Activated CD4-positive, alpha-beta memory T cell treated with anti-CD3 and anti-CD28 coated beads for 36 hours (primary cell): ENCODE measurements at places on chromosomes 4 and X. TPM values are rescaled to one million over a fixed set of nuclear protein-coding genes. Genes with fewer than 3 reads are reported as not detected.
A peak's percentile ranks its signal among the peaks of the same experiment; 100 is the strongest.

DNA sequence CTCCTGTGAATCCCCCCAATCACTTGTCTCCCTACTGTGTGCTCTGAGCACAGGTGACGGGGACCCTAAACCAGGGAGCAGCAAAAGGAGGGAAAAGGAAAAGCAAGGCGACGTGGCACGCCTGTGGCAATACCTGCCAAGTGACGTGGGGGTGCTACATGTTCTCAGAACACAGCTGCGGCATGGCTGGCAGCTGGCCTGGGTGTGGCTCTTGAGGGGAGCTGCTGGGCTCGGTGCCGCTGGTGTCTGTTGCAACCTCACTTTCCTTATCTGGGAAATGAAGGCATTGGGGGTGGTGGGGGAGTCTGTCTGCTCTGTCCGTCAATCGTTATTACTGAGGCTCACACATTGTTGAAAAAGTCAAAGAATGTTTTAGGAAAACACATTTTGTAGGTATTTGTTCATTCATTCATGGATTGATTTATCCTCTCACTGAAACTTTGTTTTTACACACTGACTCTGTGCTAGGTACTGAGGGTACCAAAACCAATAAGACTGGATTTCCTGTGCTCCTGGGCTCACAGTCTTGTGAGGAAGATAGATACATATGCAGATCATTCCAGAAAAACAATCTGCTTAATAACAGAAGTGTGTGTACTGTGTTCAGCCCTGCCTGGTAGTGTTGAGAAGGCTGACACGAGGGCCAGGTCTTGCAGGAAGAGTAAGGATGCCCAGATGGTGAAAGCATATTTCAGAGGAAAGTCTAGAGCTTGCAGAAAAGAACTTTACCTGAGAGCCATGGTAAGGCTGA, 217.6 kb downstream of the PTTG2 start:
- H3K27me3 ChIP-seq, result no peaks in the 10 kb centered on the region
- H3K27ac ChIP-seq, result peak overlapping the region; percentile 63
- H3K4me1 ChIP-seq, result peaks cover 54% of the 10 kb centered on the region
- H3K4me3 ChIP-seq, result peak overlapping the region; percentile 20
- DNase-seq, result peak; percentile 58
- no peaks in the 10 kb centered on the region for H3K36me3 ChIP-seq

DNA sequence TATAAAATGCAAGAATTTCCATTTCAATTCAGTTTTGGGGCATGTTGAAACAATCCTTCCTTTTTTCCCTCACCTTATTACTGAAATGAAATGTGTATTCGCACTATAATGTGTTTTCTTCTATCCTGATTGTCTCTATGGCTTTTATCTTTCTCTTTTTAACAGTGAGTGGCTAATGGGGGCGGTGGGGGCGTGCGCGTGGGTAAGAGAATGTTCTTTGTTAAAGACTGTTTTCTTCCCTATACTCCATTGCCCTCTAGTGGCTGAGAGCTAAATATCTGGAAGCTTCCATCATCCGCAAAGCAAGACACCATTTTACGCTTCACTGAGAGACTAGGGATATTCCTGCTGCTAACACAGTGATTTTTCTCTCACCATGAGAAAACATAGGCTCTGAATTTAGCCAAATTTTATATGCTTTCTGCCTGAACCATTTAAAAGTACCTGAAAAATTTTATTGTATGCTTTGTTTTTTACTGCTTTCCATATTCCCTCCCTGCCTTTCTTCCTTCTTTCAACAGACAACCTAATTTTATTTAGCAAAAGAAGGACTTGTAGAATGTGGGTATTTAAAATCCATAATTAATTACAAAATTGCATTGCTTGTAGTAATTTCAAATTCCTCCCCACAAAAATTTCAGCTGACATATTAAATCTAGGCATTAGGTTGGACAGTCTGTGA, 194.0 kb downstream of the GASK1B start:
- H3K27ac ChIP-seq, result no peak overlapping the region
- peak; percentile 23 for DNase-seq
- peaks cover 4% of the 10 kb centered on the region for H3K27me3 ChIP-seq
- no peak overlapping the region for H3K4me3 ChIP-seq
- H3K36me3 ChIP-seq, result no peaks in the 10 kb centered on the region

DNA sequence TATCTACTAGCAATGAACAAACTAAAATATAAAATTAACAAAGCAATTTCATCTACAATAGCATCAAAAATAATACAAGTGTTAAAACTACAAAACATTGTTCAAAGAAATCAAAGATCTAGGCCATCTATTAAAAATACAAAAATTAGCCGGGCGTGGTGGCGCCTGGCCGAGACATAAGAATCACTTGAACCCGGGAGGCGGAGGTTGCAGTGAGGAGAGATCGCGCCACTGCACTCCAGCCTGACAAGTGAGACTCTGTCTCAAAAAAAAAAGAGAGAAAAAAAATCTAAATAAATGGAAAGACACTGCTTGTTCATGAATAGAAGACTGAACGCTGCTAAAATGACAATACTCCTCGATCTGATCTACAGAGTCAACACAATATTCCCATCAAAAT, 139.2 kb downstream of the RBM47 start:
- no peaks in the 10 kb centered on the region for H3K4me1 ChIP-seq
- no peak overlapping the region for H3K27ac ChIP-seq
- H3K27me3 ChIP-seq, result peaks cover 4% of the 10 kb centered on the region

DNA sequence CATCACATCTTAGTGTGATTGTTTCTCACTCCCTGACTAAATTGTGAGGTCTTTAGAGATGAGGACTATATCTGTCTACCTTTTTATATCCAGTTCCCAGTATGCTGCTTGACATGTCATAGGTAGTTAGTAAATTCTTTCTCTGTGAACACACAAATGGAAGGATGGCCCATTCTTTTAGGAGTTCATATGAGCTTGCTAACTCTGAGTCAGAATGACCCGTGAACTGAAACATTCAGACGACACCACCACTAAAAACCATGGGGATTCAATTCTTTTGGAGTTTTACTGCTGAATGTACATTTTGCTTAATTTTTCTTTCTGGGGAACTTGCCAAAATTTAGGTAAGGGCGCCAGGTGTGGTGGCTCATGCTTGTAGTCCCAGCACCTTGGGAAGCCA, 13.9 kb downstream of the OFD1 start:
- H3K4me3 ChIP-seq, result no peak overlapping the region
- H3K36me3 ChIP-seq, result peaks cover 27% of the 10 kb centered on the region
- DNase-seq, result no peak
- no peak overlapping the region for H3K27ac ChIP-seq

DNA sequence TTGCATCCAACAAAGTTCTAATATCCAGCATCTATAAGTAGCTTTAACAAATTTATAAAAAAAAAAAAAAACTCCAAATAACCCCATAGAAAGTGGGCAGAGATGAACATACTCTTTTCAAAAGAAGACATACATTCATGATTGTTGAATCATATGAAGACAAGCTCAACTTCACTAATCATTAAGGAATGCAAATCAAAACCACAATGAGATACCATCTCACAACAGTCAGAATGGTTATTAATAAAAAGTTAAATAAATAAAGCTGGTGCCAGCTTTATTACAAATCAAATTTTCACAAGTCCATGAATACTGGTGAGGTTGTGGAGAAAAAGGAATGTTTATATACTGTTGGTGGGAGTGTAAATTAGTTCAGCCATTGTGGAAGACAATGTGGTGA, 592.0 kb downstream of the IQCM start:
- no peak overlapping the region for H3K27ac ChIP-seq
- no peaks in the 10 kb centered on the region for H3K27me3 ChIP-seq
- H3K36me3 ChIP-seq, result no peaks in the 10 kb centered on the region
- DNase-seq, result no peak
- no peak overlapping the region for H3K4me3 ChIP-seq

DNA sequence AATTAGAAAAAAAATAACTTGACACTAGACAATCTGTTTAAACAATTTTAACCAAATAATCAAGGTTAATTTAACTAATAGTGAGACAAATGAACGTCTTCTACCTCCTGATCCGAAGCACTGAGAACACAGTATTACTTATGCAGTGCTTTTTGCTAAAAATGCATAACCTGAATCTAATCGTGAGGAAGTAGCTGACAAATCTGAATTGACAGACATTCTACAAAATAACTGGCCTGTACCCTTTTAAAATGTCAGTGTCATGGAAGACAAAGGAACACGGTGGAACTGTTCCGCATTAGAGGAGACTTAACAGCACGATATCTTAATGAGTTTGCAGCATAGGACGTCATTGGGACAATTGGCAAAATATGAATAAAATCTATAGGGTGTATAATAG, 631.2 kb upstream of the ZFP42 start:
- no peaks in the 10 kb centered on the region for H3K4me1 ChIP-seq
- no peak overlapping the region for H3K27ac ChIP-seq
- H3K4me3 ChIP-seq, result no peak overlapping the region
- no peaks in the 10 kb centered on the region for H3K36me3 ChIP-seq
- DNase-seq, result no peak

DNA sequence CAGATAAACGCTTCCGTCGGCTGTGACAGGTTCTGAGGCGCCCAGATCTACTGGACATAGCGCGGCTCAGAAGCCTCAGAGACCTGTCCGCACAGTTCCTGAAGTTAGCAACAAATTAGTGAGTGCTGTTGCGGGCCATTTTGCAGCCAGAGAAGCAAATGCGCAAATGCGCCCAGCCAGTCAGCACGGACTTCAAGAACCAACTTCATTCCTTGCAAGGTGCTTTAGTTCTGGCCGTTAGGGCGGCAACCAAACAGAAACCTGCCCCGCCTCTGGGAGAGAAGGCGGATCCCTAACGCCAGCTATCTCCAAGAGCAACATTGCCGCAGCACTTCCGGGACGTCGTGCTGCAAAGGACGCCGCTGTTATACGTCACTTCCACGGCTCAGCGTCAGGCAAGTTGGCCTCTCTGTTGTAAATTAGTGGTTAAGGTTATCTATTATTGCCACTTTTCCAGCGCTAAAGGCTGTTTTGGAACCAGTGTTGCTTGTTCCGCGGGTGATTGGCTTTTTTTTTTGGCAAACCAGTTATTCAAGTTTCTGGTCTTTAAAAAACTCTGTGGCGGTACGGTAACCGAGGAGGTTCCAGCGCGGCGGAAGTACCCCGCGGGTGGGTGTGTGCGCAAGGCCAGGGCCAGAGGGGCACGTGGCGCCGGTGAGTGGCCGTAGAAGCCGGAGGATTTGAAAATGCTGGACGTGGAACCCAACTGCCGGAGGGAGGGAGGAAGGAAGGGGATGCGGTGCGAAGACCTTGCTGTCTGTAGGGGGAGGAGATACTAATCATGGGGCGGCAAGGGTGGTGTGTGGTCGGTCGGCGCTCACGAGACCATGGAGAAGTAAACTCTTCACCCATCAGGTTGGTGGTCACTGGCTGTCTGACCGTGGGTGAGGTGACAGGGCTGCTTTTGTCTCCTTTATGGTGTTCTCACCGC, at the start of gene GAR1:
GAR1 (plus strand) TSS at position 612 of the 931 bp plus-strand sequence. CDS start 403 bp downstream, outside the sequence.
- peaks cover 39% of the 10 kb centered on the region for H3K4me1 ChIP-seq
- H3K36me3 ChIP-seq, result peaks cover 34% of the 10 kb centered on the region
- peak within 1 kb of the TSS; percentile 99 for H3K4me3 ChIP-seq
- no peaks in the 10 kb centered on the region for H3K27me3 ChIP-seq
- DNase-seq, result peak; percentile 94

The TRIM75 gene
- not detected for total RNA-seq

The ODAPH gene
- not detected for total RNA-seq

The PHEX gene
- 2.1 TPM for total RNA-seq

The CCKAR gene
- not detected for total RNA-seq
